ENCODE measurements at places on chromosomes 7 and 10. TPM values are rescaled to one million over a fixed set of nuclear protein-coding genes. Genes with fewer than 3 reads are reported as not detected.
A peak's percentile ranks its signal among the peaks of the same experiment; 100 is the strongest.

The HIP1 gene
- total RNA-seq, result 32.1 TPM

The KLF6 gene
- total RNA-seq, result 42.7 TPM

DNA sequence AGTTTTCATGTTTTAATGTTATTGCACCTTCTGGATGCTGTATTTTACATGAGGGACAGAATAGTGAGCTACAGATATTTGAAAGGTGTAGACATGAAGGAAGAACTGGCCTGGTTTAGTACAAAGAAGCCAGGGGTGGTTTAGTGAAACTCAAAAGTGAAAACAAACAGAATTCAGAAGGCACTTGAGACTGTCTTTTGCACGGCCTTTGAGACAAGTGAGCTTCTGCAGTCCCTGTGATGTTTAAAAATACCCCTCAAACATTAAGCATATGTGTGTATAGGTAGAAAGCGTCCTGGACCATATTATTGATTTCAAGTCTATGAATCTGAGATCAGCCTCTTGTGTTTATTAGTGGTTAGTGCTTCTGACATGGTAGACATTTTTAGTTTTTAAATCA is 118.9 kb downstream of the CDK14 start:
- no peak for DNase-seq

DNA sequence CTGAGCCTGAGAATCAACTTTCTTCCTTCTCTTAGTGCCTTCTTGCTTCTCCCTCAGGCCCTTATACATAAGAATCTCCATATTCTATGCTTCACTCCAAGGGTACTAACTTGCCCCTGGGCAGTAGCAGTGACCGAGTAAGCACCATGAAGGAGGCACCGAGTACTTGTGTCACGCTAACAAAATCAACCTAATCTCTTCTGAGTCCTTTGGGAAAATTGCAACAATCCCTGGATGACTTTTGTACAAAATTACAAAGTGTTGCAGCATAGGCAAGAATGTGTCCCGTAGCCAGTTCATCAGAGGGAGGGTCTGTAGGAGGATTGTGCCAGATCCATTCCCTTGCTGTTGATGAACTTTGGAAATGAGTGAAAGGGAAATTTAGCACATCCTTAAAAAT is 80.4 kb upstream of the EEPD1 start:
- DNase-seq, result no peak

DNA sequence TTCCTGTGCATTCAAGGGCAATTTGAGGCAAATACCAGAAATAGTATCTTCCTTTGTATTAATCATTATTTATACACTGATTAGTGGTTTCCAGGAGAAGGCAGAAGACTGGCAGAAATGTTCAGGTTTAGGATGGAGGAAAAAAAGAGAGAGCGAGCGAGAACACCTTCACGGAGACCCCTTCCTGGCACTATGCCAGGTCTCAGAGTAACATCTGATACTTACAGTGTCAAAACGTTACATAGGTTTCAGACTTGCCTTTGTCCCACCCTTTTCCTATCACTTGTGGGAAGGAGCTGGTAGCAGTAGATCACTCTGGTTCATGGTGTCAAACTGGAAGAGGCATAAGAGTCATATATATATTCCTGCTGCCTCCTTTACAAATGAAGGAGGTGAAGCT is 652 bp downstream of the OR2A12 start:
- no peak for DNase-seq

GRCh38 chr7:24734306-24734705 is 23.0 kb downstream of the GSDME start:
- no peak for DNase-seq

- DNase-seq, result no peak
Observed at GRCh38 chr10:107847620-107848019, 683.1 kb upstream of the SORCS1 start.

DNA sequence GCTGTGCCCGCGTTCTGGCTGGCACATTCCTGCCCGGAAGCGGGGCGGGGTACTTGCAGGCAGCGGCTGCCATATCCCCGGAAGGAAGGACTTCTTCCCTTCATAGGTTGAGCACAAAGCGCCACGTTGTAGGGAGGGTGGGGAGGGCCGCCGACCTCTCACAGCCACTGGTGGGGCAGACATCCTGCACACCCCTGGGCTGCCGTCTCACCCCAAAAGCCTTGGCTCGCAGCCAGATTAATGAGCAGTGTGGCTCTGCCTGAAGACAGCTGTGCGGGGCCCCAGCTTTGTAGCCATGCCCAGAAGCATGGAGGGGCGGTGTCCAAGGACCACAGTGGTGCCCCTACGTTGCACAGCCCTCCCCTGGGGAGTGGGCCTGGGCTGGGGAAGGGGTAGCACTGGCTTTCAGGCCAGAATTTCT is 54.3 kb upstream of the DPYSL4 start:
- DNase-seq, result peak; percentile 8
